ENCODE measurements at places on chromosomes 6 and 20. TPM values are rescaled to one million over a fixed set of nuclear protein-coding genes. Genes with fewer than 3 reads are reported as not detected.

- no peak for DNase-seq
Measured at GRCh38 chr20:41587523-41587922, 30.7 kb downstream of the CHD6 start.

GRCh38 chr20:50655311-50655880 is 35.9 kb downstream of the RIPOR3 start:
- DNase-seq: no peak

DNA sequence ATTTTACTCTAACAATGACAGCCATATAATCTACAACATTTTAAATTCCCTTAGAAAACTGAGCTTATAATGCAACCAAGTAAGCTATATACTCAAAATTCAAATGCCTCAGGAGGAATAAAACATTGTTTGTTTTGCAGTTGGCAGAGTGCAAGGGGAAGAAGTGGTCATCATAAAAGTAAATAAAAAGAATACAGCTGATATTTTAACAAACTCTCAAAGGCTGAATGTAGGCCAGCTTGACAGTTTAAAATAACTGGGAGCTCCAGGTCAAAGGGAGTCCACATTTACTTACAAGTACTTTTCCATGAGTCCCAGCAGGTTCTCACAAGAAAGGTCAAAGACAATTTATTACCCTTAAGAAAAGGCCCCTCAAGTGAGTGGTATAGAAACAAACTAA is 589.8 kb downstream of the BCKDHB start:
- DNase-seq: no peak

DNA sequence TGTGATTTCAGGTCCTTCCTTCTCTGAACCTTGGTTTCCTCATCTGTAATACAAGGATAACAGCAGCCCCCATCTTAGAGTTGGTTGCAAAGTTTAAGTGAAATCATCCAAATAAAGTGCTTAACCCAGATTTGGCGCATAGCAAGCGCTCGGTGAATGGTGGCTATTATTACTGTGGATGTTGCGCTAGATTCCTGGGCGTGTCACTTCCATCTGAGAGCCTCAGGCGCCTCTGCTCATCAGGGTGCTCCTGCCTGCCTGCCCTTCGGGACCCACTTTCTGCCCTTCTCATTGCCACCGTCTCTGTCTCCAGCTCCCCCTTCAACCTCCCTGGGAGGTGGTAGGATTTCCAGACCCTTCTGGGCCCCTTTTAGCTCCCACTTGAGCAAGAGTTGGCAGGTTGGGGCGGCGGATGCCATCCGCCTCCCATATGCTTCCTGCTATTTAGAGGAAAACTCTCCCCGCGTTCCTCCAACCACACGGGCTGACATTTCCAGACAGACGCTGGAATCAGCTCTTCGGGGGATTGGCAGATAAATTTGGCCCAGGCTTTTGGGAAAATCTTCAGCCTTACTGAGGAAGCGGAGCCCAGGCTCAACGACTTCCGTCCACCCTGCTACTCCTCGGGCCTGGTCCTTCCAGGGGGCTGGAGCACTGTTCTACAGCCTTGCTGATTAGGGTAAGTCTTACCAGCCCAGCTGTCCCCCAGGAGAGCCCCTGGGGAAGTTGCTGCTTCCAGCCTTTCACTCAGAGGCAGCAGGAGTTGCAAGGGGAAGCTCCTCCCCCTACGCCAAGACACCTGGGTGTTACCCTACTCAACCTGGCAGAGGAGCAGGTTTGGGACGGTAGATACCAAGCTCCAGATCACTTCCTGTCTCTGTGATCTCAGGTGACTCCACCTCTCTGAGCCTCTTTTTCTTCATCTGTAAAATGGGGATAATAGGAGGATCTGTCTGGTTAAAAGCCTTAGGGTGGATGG is 71.5 kb downstream of the DLGAP4 start:
- DNase-seq: no peak

The DEF6 gene
- total RNA-seq: 75.7 TPM

GRCh38 chr6:105595829-105596228 is 192.9 kb upstream of the PREP start:
- no peak for DNase-seq

The RSPO3 gene
- 1.3 TPM for total RNA-seq
